GDM1 (cell line): ENCODE measurements at places on chromosomes 11 and 22.

GRCh38 chr11:2777871-2778629, 78.3 kb upstream of the KCNQ1OT1 start:
- no peak for DNase-seq

DNA sequence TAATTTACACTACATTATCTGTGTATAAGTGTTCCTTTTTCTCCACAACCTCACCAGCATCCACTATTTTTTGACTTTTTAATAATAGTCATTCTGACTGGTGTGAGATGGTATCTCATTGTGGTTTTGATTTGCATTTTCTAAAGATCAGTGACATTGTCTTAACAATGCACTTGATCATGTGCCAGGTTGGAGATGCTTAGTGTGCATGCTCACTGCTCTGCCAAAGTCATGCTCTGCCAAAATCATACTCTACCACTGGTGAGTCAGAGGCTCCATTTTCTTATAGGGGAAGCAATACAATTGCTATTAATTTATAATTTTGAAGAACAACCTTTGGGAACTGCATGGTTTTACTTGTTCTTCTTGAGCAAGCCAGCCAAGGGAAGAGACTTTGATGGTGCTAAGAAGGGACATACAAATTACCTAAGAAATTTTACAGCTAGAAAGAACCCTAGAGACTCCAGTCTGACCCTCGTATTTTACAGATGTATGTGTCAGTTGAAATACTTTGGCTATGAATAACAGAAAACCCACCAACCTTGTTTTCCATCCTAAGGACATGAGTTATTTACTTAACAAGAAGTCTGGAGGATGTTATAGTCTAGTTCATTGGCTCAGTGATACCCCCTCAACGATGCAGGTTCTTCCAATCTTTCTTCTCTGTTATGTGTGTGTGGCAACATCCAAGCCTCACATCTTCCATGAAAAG, 368.9 kb downstream of the DDX10 start:
- no peak for DNase-seq

DNA sequence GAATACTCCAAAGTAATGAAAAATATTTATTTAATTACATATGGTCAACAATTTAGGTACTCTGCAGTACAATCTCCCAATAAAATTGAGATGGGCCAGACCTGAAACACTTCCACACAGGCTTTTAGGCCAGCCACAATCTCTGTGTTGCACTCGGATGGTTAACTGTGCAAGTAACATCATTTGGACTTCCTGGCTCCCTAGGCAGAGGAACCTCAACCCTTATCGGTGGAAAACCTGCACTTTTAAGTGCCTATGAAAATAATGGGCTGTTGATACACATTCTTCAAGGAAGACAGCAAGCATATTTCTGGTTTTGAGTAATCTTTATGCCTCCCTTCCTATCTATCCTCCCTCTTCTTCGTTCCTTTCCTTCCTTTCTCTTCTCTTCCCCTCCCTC, 343.1 kb downstream of the SOX6 start:
- no peak for DNase-seq

DNA sequence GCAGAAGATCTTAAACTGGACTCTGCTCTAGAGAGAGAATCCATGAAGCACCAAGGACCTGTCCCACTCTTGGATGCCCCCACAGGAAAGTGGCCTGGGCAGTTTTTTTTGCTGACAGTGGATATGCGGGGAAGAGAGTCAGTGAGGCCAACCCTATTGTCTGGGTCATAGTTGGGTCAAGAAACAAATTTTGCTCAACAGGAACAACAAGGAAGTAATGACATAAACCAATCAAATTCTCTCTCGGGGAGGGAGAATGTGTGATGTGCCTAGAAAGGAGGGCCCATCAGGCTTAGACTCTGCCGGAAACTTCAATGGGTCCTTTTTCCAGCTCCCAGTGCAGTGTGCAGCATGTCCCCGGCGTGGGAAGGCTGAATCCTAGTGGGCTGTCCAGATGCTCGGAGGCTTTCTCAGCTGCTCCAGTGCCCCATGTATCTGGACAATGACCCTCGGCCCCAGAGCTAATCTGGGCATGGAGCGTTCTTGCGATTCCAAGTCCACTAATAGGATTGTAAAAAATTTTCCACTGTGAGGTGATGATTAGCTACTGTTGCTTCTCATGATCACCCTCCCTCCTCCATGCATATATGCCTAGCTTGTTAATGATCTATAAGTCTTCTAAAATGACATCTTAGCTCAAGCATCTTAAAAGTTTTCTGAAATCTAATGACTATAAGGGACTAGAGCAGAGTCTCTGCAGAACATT, 101.0 kb downstream of the SNX19 start:
- DNase-seq, result no peak

- DNase-seq, result no peak
Observed at GRCh38 chr11:129998107-129998506, 4.5 kb downstream of the PRDM10 start.

GRCh38 chr22:47630741-47631534, 868.5 kb downstream of the TBC1D22A start:
- DNase-seq, result no peak

DNA sequence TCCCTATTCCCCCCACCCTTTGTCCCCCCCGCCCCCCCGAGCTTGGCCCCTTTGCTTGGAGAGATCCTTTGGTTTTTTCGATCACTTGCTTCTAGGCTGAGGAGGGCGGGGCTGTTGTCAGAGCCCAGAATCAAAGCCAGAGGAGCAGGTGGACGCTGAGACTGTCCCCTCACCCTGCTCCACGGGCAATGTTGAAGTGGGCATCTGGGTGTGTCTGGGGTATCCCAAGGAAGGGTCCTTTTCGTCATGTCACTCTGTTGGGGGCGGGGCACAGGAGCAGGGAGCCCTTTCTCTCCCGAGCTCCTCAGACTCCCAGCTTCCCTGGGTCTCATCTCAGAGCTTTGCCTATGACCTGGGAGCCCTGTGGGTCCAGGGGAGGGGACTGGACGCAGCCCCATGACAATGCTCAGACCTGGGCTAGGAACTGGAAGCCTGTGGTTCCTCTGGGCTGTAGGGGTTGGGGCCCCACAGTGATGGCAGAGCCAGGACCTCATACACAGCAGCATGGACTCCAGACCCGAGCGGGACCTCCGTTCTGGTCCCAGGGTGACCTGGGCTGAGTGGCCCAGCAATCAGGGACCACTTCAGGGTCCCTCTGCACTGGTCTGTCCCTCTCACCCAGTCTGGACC, 2.9 kb upstream of the APOBEC3A start:
- no peak for DNase-seq

DNA sequence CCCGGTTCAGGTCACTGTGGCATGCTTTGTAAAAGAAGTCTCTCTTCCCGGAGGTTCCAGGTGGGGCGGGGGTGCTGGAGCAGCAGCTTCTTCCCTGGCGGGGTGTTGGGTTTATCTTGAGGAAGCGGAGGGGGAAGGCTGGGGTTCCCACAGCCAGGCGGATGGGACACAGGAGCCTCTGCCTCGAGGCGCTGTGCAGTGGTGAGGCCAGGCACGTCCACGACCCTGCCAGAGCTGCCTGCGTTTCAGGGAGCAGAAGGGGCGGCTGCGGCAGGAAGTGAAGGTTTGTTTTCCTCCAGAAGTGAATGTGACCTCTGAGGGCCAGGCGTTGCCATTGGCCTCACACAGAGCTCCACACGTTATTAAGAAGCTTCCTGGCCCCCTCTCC, 20.1 kb upstream of the ADORA2A start:
- no peak for DNase-seq

DNA sequence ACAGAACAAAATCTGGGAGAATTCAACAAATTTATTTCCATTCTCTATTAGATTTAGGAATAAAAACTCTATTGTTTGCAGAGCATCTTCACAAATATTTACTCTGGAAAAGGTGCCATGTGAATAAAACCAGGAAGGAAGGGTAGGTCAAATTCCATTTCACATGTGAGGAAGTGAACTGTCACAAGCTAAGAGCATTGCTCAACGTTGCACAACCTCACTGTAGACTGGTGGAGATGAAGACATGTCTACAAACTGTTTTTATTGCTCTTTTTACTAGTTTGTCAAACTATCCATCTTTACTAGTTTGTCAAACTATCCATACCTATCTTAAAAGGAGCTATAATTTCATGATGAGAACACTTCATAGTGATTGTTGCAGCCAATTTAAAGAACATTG, 236.4 kb downstream of the CNTN5 start:
- DNase-seq, result no peak

DNA sequence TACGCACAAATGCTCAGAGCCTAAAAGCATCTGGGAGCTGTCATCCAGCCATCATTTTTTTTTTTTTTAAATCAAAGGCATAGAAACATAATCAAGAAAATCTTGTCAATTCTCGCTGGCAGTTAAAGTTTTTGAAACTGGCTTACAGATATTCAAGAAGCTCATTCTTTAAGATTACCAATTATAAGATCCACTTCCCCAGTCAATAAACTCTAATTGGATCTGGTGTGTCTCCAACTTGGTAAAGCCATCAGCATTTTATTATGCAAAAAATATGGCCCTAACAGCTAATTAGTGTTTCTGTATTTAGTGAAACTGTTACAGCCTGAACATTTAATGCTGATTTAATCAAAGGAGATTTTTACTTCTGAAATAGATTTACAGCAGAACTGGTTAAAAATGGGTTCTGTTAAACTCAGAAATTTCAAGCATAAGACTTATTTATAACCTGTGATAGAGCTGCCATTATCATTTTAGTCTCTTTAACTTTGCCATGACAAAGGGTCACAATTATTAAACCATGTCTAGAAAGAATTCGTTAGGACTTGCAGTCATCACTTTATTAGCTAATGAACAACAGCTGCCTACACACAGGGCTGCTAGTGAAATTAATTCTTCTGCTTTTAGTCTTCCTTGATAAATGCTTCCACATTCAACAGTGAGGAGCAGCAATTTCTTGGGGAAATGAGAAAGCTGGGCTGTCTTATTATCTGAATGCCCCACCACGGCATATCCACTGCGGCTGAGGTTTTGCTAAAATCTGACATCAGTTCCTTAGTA, 176.4 kb upstream of the PITPNB start:
- no peak for DNase-seq

- peak; percentile 43 for DNase-seq
Observed at GRCh38 chr22:39170825-39171622, 18.5 kb upstream of the CBX7 start.

DNA sequence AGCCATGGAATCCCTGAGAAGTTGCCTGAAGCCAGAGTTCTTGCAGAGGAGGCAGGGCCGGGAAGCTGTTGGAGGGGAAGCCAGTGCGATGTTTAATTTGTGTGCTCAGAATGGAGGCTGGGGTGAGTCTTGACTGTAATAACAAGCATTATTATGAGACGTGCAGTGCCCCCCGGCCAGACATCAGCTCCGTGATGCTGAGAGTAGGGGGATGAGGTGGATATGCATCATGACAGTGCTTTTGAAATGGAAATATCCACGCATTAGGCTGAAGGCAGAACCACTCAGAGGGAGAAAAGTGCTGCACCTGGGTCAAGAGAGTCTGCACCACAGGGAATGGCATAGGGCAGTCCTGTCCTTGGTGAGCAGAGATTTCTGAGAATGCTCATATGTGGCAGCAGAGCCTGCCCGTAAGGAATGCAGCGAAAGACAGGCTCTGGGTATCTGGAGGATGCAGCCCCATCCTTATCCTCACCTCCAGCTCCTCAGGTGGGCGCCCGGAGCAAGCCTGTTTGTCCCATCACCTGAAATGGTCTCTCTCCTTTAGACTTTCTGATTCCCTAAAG, 37.6 kb upstream of the SEZ6L start:
- no peak for DNase-seq

DNA sequence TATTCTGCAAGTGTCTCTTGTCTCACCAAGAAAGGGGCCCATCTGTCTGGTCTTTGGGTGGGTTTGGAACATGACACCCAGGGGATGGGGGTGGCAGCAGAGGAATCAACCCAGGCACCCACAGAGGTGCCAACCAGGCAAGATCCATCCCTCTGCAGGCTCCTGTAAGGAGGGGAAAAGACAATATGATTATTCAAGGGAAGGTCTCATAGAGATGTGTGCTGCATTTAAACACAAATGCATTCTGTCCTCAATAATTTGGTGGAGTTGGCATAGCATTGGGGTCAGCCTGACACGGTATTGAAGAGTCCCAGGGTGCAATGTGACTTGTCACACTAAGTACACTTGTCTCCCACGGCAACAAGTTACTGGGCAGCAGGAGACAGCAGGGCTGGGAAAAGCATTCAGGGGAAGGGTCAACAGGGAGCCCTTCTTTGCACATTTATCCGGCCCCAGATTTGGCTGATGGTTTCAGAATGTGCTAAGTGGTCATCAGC, 33.1 kb upstream of the SPON1 start:
- DNase-seq, result no peak

- no peak for DNase-seq
Observed at GRCh38 chr11:90639461-90639993, 416.7 kb upstream of the CHORDC1 start.

DNA sequence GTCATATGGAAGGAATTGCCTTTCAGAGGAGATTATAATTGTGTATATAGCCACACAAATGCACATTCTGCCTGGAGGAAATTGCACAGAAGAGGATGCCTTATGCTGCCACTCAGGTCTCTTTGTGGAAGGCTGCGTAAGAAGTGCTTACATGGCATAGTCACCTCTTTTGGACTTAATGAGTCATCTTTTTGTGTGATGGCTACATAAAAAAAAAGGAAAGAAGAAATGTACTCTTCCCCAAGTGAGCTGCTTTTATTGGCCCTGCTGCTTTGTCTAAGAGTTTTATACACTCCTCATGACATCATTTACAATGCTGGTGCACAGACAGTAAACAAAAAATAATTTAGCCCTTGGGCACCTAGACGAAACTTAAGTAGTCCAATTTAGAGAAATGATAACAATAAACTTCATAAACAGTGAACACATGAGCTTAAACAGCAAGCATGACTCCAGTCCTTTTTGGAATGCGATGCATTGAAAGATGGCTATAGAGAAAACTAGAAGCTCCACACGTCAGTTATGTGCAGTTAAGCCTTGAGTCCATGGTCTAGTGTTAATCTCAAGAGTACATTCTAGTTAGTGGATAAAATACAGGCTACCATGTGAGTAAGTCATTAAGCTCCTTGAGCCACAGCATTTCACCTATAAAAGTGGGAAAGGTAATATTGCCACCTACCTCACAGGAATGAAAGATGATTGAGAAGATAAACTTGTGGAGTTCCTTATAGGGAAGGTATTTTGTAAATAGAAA, 12.0 kb downstream of the CSTPP1 start:
- no peak for DNase-seq

DNA sequence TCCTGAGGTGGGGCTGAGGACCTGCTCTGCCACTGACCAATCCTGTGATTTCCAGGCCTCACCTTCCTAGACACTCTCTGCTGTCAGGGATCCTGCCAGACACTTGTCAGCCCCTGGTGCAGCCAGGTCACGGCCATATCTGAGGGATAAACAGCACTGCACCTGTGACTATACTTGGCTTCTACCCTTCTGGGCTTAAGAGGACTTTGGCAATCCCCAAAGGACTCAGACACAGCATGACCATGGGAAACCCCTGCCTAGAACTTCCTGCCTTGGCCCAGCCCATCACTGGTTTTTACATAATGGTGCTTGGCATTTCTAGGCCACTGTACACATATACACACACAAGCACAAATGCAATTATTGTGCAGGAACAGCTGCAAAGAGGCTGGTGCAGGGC, 11.6 kb upstream of the OLFML1 start:
- DNase-seq, result no peak

GRCh38 chr11:20566591-20567434, 32.6 kb upstream of the SLC6A5 start:
- DNase-seq, result no peak

GRCh38 chr22:46674367-46674781, 54.2 kb downstream of the GRAMD4 start:
- DNase-seq, result peak; percentile 74
